Activated CD4-positive, alpha-beta T cell treated with anti-CD3 and anti-CD28 coated beads, Interleukin-2, amount 10 ng/mL, durations not matched to agents 7 days and 5 days (primary cell): ENCODE measurements at places on chromosomes 11 and 22. TPM values are rescaled to one million over a fixed set of nuclear protein-coding genes. Genes with fewer than 3 reads are reported as not detected.
A peak's percentile ranks its signal among the peaks of the same experiment; 100 is the strongest.

- H3K36me3 ChIP-seq, result peaks cover 53% of the 10 kb centered on the region
- peak; percentile 17 for DNase-seq
- H3K27ac ChIP-seq, result peak overlapping the region; percentile 99
- H3K4me1 ChIP-seq, result peaks cover 59% of the 10 kb centered on the region
Measured at GRCh38 chr11:65083134-65083833, 556 bp downstream of the CDCA5 start.

- no peak for DNase-seq
- peaks cover 17% of the 10 kb centered on the region for H3K4me1 ChIP-seq
- peaks cover 52% of the 10 kb centered on the region for H3K36me3 ChIP-seq
- no peak overlapping the region for H3K27ac ChIP-seq
Measured at GRCh38 chr22:45328822-45329529, 19.2 kb downstream of the FAM118A start.

GRCh38 chr11:47411884-47412746 is 3.7 kb downstream of the SLC39A13 start:
- H3K27me3 ChIP-seq, result no peaks in the 10 kb centered on the region
- peaks cover 5% of the 10 kb centered on the region for H3K36me3 ChIP-seq
- peaks cover 13% of the 10 kb centered on the region for H3K4me1 ChIP-seq
- no peak overlapping the region for H3K4me3 ChIP-seq
- H3K27ac ChIP-seq, result no peak overlapping the region

DNA sequence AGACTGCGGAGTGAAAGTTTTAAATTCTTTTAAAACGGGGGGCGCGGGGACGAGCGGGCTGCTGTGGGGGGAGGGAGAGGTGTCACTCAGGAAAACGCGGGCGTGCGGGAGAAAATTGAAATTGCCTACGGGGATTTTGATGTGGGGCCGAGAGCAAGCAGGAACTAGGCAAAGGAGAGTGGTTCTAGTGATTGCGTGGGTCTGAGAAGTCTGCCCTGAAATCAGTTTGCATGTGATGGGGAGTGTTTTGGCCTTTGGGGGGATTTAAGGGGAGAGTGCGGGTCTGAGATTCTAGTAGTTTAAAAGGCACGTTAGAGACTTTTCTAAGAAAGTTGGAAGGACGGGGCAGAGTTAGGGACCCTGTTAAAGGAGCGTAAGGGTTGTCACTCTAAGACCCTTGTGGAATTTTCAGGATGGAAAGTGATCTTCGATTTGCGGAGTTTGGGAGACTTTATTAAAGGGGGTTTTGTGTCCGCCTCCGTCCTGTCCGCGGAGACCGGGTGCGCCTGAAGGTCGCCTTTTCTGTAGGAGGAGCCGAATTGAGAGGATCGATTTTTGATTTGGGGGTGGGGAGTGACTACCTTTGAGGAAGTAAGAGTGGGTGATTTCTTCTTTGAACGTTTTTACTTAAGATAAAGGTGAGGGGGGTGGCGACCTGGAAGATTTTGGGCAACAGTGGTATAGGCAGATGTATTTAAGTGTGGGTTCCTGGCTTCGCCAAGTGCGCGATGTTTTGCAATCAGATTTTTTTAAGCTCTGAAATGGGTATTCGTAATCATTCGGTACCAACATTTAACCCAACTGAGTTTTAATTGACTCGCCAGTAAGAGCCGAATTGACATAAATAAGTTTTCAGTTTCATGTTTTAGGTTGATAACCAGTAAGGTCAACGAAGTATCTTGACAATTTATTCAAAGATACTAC is 1.1 kb downstream of the EED start:
- DNase-seq, result peak; percentile 29
- H3K36me3 ChIP-seq, result peaks cover 18% of the 10 kb centered on the region
- H3K4me3 ChIP-seq, result no peak overlapping the region
- no peaks in the 10 kb centered on the region for H3K27me3 ChIP-seq
- H3K4me1 ChIP-seq, result peaks cover 45% of the 10 kb centered on the region

DNA sequence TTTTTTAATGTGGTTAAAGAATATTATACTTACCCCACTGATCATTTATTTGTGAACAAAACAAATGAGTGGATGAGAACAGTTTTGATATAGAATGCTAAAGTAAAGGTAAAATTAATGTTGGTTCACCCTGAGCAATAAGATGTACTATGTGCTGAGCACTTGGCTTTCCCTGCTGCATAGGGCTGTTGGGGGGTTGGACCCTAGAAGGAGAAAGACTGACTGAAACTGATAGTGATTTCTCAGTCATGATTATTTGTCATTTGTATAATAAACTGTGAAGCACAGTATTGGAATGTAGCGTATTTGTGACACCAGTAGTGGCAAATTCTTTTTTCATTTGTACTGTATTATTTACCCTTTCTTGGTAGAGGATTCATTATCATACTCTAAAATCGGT is 63.3 kb downstream of the PRMT3 start:
- no peak overlapping the region for H3K4me3 ChIP-seq
- H3K36me3 ChIP-seq, result peaks cover 12% of the 10 kb centered on the region
- H3K4me1 ChIP-seq, result peaks cover 15% of the 10 kb centered on the region
- no peaks in the 10 kb centered on the region for H3K27me3 ChIP-seq
- no peak for DNase-seq
- H3K27ac ChIP-seq, result no peak overlapping the region

DNA sequence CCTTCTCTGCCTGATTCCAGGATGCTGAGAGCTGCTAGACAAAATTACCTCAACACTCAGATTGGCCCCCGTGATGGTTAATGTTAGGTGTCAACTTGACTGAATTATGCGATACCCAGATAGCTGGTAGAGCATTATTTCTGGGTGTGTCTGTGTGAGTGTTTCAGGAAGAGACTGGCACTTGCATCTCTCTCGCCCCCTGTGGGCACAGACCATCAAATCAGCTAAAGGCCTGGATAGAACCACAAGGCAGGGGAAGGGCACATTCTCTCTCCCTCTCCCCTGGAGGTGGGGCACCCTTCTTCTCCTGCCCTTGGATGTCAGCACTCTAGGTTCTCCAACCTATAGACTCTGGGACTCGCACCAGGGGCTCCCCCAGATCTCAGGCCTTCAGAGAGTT is 79.7 kb downstream of the KIRREL3 start:
- no peak for DNase-seq
- no peaks in the 10 kb centered on the region for H3K4me1 ChIP-seq
- H3K36me3 ChIP-seq, result no peaks in the 10 kb centered on the region
- H3K4me3 ChIP-seq, result no peak overlapping the region
- H3K27ac ChIP-seq, result no peak overlapping the region

DNA sequence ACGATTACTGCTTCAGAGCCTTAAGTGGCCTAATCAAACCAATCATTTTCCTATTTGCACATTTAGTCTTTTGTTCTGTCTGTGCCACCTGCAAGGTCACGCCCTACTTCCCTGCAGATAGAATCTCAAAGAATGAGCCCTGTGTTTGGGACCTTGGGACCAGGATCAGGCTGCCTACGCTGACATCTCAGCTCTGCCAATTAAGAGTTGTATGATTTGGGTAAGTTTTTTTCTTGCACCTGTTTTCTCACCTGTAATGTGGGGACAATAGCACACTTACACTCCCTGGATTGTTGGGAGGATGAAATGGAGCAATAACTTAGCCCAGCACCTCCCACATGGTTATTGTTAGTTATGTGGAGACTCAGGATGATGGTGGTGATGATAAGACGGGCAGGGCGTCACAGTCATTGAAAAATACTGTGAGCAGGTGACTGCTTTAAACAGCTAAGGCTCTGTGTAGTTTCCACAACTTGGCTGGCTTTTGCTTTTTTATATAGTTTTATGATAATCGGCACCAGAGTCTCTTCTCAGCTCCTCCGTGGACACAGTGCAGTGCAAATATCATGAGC is 155.0 kb downstream of the ADAMTS15 start:
- no peak overlapping the region for H3K27ac ChIP-seq
- H3K4me1 ChIP-seq, result no peaks in the 10 kb centered on the region
- H3K36me3 ChIP-seq, result no peaks in the 10 kb centered on the region
- H3K27me3 ChIP-seq, result no peaks in the 10 kb centered on the region

DNA sequence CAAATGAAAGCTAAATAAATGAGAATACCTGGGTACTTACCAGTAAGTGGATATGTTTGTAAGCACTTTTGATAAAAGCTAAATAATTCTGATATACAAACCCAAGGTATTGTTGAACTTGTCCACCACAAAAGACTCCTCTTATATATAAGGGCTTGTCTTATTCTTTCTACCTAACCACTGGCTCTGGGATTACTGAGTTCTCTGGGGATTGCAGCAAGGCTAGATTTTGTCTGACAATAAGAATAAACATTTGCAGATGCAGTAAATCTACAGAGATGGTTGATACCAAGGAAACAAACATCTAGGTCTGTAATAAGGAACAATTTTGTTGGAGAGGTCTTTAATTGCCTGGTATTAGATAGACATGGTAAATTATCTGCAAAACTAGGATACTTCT is at the start of gene OR51A4:
TSS of gene OR51A4 (minus strand) at position 101 of the 400 bp plus-strand sequence. CDS start 505 bp downstream, outside the sequence.
- DNase-seq, result no peak
- no peak within 1 kb of the TSS for H3K27ac ChIP-seq
- no peaks in the 10 kb centered on the region for H3K4me1 ChIP-seq
- H3K4me3 ChIP-seq, result no peak within 1 kb of the TSS
- H3K27me3 ChIP-seq, result no peaks in the 10 kb centered on the region

GRCh38 chr11:114569801-114570200 is 10.1 kb upstream of the NXPE1 start:
- no peaks in the 10 kb centered on the region for H3K27me3 ChIP-seq
- H3K27ac ChIP-seq, result no peak overlapping the region
- H3K4me3 ChIP-seq, result no peak overlapping the region
- no peaks in the 10 kb centered on the region for H3K4me1 ChIP-seq
- DNase-seq, result no peak
- no peaks in the 10 kb centered on the region for H3K36me3 ChIP-seq

GRCh38 chr11:10409207-10409661 is 45.8 kb upstream of the AMPD3 start:
- H3K27ac ChIP-seq, result peak overlapping the region; percentile 81
- H3K4me3 ChIP-seq, result no peak overlapping the region
- H3K4me1 ChIP-seq, result peaks cover 47% of the 10 kb centered on the region
- no peak for DNase-seq

- no peaks in the 10 kb centered on the region for H3K27me3 ChIP-seq
- no peak overlapping the region for H3K4me3 ChIP-seq
- no peaks in the 10 kb centered on the region for H3K4me1 ChIP-seq
- DNase-seq, result no peak
- no peaks in the 10 kb centered on the region for H3K36me3 ChIP-seq
- H3K27ac ChIP-seq, result no peak overlapping the region
Measured at GRCh38 chr11:69259096-69259495, 34.9 kb upstream of the MYEOV start.

DNA sequence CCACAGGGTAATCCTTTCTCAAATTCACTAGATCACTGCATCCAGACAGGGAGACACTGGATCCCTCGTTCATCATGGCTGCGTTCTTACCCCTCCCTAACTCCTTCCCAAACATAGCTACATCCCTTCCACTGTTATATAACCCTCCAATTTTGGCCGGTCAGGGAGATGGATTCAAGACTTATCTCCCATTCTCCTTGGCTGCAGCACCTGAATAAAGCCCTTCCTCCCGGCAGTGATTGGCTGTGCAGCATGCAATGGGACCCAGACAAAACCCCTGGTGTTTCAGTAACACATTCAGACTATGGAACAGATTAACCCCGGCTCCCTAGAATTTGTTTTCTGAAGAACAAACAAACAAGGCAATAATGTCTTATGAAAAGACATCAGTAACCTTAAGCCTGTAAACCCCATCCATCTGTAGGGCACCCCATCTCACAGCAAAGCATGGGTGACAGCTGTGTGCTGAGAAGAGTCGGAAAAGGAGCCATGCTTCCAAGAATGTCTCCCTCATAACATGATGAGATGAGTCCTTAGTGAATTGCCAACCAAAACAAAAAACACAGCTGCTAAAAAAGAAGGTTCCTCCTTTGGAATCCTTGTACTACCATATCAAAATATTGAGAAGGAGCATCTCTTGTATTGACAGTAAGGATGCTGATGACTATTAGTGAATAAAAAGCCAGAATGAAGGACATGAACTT is 5.0 kb downstream of the MIF start:
- no peaks in the 10 kb centered on the region for H3K27me3 ChIP-seq
- DNase-seq, result no peak
- peaks cover 22% of the 10 kb centered on the region for H3K4me1 ChIP-seq
- peaks cover 23% of the 10 kb centered on the region for H3K36me3 ChIP-seq
- no peak overlapping the region for H3K4me3 ChIP-seq
- no peak overlapping the region for H3K27ac ChIP-seq

GRCh38 chr11:34232807-34233206 is 125.0 kb downstream of the ABTB2 start:
- H3K4me1 ChIP-seq, result peaks cover 25% of the 10 kb centered on the region
- no peak overlapping the region for H3K4me3 ChIP-seq
- no peak for DNase-seq

DNA sequence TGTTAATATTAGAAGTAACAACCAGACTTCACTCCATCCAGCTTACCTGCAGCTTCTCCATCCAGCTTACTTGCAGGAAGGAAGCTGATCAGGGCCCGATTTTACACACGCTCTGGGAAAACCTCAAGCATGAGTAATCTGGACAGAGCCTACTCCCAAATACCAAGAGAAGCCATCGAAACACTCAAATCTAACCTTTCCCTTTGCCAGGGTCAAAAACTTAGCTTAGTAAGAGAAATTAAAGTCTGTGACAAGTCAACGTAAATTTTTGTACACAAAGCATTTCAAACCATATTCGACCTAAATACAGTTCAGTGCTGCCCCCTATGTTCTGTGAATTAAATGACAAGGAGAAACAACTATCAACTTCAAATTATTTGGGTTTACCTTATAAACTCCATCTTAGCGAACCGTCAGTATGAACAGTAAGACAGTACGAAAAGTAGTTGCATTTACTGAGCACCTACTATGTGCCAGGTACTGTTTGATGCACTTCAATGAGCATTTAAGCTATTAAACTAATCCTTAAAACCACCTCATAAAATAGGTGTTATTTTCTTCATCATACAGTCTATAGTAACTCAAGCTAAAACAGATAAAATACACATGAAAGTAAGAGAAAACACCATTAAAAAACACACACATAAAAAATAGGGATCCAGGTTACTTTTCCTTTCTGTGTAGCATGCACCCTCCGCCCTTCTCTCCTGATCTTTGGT is 36.9 kb downstream of the ARFGAP3 start:
- peak; percentile 29 for DNase-seq
- no peak overlapping the region for H3K27ac ChIP-seq
- H3K36me3 ChIP-seq, result peaks cover 14% of the 10 kb centered on the region
- peaks cover 5% of the 10 kb centered on the region for H3K4me1 ChIP-seq

The BEST1 gene
- not detected for total RNA-seq

The OR10A2 gene
- total RNA-seq, result not detected

The RAB36 gene
- 0.31 TPM for total RNA-seq

The DEUP1 gene
- not detected for total RNA-seq

The ACR gene
- total RNA-seq, result not detected

The NAALAD2 gene
- total RNA-seq, result not detected

The FLRT1 gene
- total RNA-seq, result not detected
